ENCODE measurements at places on chromosomes 3 and 15.
A peak's percentile ranks its signal among the peaks of the same experiment; 100 is the strongest.

- no peak for DNase-seq
Observed at GRCh38 chr3:124558991-124559845, 171.0 kb upstream of the UMPS start.

GRCh38 chr3:192246847-192247559 lies 480.3 kb downstream of the FGF12 start:
- DNase-seq = no peak

DNA sequence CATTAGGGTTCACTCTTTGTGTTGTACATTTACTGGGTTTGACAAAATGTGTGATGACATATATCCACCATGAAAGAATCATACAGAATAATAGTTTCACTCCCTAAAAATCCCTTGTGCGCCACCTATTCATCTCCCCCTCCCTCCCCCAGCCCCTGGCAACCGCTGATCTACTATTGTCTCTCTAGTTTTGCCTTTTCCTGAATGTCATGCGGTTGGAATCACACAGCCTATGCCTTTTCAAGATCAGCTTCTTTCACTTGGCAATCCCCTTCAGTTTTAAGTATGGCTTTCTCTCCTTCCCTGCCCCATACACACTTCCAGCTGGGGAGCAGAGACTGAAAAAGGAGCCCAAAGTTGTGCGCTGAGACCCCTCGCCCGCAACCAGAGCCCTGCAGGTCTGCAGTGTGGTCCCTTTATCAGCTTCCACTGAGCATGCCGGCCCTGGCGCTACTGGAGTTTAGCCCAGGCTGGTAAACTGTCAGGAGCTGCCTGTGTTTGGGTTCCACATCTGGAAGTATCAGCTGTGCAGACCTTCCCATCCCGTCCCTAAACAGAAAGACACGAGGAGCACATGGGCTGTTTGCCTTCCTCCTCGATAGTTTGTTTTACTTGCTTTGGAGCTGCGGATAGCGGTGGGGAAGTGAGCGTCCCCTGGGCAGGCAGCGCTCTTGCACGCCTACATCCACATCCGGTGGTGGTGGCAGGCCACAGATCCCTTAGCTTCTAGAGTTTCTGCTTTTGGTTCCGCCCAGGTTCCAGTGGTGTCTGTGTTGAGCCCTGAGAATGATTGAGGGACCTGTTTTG lies 12.3 kb downstream of the BOC start:
- no peak for DNase-seq

DNA sequence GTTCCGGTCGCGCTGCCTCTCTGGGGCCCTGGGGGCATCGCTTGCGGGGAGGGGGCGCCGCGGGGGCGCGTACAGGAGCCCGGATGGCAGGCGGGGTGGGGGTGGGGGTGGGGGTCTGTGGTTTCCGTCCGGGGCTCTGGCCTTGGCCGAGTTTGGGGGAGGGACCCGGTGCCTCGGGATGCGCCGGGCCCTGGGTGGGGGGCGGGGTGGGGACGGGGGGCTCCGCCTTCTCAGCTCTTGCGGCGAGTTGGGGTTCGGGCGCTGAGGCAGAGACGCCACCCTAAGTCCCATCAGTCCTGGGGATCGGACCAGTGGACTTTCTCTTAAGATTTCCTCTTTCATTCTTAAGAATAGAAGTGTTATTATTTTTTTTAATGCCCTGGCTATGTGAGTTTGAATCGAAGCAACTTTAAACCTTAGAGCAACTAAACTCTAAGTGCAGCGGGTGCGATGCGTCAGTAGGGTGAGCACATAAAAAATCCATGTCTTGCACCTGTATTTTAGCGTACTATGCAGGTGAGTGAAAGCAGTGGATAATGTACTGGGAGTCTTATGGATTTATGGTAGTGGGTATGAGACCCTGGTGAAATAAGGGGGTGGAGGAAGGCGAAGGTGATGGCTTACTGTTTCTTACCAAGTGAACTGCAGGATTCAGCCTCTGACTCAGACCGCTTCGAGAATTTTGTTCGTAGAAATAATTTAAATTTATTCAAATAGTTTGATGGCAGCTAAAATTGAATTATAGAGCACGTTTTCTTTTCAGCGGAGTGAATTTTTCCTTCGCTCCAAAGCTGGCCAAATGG lies 762 bp downstream of the CTNNB1 start:
- peak; percentile 14 for DNase-seq

- DNase-seq = no peak
Observed at GRCh38 chr3:65907232-65908130, 131.2 kb downstream of the MAGI1 start.

All from activated CD8-positive, alpha-beta memory T cell treated with anti-CD3 and anti-CD28 coated beads for 4 hours (primary cell).